Fibroblast of villous mesenchyme (primary cell): ENCODE measurements at places on chromosomes 4 and X. TPM values are rescaled to one million over a fixed set of nuclear protein-coding genes. Genes with fewer than 3 reads are reported as not detected.

APEX2 gene
- total RNA-seq, result 6.1 and 7.8 TPM in 2 replicates

WDR13 gene
- total RNA-seq, result 58.7 and 87.3 TPM in 2 replicates

ITGB1BP2 gene
- total RNA-seq, result 3.5 and 6.5 TPM in 2 replicates

AASDH gene
- 12.2 and 25.5 TPM in 2 replicates for total RNA-seq

TLR10 gene
- not detected in 2 replicates for total RNA-seq

LPAR4 gene
- total RNA-seq, result under 0.01 and 0.32 TPM in 2 replicates

TNIP3 gene
- total RNA-seq, result 0.32 and 0.43 TPM in 2 replicates

GSX2 gene
- total RNA-seq, result under 0.01 TPM in 1 of 2 replicates, not detected in the other

GRCh38 chrX:107940095-107940494, 42.1 kb downstream of the TEX13B start:
- peak; percentile 6 for DNase-seq

DNA sequence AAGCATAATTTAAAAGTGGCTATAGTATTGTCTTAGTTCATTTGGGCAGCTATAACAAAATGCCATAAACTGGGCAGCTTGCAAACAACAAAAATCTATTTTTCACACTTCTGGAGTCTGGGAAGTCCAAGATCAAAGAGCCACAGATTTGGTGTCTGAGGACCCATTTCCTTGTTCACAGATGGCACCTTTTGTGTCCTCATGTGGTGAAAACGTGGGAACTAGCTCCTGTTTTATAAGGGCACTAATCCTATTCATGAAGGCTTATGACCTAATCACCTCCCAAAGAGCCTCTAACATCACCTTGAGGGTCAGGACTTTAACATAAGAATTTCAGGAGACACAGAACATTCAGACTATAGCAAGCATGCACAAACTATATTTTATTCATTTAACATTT, 126.5 kb upstream of the WDFY3 start:
- DNase-seq, result no peak

GRCh38 chr4:153115322-153116290, 88.6 kb upstream of the TRIM2 start:
- DNase-seq, result peak; percentile 57

DNA sequence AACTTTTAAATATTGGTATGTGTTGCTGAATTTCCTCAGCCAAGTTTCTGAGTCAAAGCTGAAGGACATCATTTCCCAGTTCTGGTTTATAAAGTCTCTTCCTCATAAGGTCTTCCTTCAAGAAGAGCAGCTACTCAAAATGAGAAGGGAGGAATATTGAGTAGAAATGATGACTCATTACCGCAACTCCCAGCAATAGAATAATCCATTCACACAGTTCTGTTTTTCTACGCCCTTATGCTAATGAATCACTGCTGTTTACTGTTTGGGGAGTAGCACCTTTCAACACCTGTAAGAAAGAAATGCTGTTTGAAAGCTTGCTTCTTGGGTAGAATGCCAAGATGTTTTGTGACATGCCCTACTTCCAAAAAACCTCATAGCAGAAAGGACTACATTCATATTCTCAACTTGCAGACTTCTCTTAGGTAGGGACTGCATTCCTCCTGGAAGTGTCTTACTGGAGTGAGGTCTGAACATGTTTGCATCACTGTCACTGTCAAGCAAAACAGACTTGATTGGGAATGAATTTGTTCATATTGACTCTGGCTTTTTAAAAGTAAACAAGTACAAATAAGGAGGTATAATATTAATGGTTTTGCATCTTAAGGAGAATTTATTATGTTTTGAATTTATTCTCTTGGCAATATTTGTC, 147.2 kb upstream of the BANK1 start:
- no peak for DNase-seq

DNA sequence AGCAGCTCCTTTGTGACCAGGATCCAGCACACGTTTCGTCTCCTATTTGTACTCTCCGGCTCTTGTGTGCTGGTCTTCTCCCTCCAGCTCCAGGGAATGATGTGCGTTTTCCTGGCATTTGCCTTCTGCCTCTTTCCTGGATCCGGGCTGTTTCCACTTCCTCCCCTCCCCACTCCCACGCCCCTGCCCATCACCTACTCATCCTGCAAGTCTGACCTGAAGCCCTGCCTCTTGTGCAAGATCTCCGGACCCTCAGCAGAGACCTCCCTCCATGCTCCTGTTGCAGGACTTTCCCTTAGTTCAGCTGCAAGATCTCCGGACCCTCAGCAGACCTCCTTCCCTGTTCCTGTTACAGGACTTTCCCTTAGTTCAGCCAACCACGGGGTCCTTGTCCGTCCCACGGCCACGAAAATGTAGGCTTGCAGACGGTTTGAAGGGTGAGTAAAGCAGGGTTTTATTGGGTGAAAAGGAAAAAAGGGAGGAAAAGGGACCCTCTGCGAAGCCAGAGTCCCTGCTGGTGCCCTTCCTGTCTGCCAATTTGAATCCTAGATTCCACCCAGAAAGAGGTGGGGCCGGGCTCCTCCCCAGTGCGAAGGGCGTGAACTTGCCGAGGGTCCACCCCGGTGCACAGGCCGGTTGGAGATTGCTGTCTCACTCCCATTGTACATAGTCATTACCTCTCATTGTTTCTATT, 74.4 kb upstream of the IRF2 start:
- no peak for DNase-seq

GRCh38 chrX:38919202-38919601, 117.9 kb downstream of the MID1IP1 start:
- DNase-seq, result no peak

DNA sequence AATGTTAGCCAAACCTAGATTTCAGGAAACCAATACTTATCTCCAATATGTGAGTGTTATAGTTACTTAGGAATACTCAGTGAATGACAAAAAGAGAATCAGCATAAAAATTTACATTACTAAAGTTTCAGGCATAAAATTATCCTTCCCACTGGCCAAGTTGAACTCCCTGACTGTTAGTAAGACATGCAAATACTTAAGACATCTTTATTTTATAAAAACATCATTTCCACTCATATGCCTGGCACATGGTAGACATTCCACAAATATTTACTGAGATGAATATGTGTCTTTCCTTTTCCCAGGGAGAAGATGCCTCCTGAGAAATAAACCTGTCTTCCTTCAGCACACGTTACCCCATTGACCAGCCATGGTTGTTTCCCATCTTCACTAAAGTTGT, 7.3 kb downstream of the VEGFD start:
- peak; percentile 2 for DNase-seq

DNA sequence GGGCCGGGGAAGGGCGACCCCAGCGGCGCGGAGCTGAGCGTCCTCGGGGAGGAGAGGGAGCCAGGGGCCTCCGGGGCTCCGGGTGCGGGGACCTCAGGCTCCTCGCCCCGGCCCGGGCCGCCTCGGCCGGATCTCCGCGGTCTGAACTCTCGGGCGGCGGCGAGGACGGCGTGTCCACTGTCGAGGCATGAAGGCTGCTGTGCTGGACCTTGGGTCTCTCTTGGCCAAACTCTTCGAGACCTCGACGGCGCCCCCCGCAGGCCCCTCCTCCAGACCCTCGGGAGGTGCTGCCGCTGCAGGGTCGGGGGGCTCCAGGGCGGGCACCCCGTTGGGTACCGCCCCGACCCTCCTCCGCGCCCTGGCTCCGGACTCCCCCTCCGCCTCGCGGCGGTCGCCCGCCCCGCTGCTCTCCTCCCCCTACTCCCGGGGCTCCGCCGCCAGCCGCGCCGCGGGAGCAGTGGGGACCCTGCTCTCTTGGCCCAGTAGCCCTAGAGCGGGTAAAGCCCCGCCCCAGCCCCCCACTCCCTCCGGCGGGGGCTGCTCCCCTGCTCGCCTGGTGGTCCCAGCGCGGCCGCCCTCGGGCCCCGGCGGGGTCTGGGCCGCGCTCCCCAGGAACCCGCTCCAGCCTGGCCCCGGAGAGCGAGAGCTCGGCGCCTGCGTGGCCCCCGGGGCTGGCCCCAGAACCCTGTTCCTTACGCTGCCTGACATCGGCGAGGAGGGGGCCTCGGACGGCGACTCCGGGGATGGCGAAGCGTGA, 564 bp downstream of the FAM149A start:
- DNase-seq, result no peak
